Effector memory CD4-positive, alpha-beta T cell (primary cell): ENCODE measurements at places on chromosomes 4 and X.

GRCh38 chr4:101540336-101540735, 193.0 kb upstream of the PPP3CA start:
- DNase-seq: no peak

- DNase-seq: no peak
Observed at GRCh38 chr4:101419336-101420135, 72.2 kb upstream of the PPP3CA start.

GRCh38 chr4:55967376-55967775, 18.6 kb downstream of the CEP135 start:
- no peak for DNase-seq

GRCh38 chr4:128538111-128538882, 250.7 kb upstream of the PGRMC2 start:
- no peak for DNase-seq

GRCh38 chr4:147332091-147332490, 148.8 kb upstream of the EDNRA start:
- no peak for DNase-seq

- no peak for DNase-seq
Observed at GRCh38 chrX:65635378-65635777, 32.1 kb upstream of the MSN start.

DNA sequence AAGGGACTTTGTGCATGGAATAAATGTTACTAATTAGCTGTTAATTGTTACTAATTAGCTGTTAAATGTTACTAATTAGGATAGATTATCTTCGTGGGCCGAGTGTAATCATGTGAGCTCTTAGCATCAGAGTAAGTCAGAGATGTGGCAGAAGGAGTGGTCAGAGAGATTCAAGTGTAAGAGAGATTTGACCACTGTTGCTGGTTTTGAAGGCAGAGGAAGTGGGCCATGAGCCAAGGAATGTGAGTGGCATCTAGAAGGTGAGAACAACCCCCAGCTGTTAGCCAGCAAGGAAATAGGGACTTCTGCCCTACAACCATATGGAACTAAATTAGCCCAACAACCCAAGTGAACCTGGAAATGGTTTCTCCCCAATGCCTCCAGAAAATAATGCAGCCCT, 28.2 kb downstream of the ODAPH start:
- no peak for DNase-seq

GRCh38 chr4:124417371-124417770, 295.2 kb downstream of the ANKRD50 start:
- no peak for DNase-seq

DNA sequence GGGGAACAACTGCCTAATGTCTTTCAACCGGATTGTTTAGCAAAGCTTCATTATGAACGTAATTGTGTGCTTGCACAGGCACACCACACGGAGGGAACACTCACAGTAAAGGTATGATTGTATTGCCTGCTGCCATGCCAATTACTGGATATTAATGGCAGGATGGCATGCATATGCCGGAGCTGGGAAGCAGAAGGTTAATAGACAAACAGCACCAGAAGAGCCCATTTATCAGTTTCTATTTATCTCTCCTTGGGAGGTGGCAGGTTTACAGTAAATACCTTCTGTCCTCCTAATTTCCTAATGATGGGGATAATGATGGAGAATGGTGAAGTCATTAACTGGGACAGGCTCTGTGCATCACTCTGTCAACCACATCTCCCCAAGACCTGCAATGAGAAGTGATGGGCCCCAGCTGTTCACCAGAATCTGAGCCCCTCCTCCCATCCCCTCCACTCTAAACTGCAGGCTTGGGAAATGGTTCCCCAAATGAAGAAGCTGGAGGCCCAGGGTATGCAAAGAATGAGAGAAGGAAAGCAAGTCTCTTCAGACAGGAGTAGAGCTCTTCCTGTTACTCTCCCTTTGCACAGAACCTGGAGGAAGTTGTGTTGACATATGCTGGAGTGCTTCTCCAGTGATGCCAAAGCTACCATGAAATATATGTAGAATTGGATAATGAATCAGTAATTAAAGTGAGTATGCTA, 160.8 kb downstream of the NAA11 start:
- no peak for DNase-seq

GRCh38 chr4:35189988-35190613, 1054.2 kb downstream of the ARAP2 start:
- no peak for DNase-seq
